ENCODE measurements at places on chromosomes 5 and 9.
A peak's percentile ranks its signal among the peaks of the same experiment; 100 is the strongest.

DNA sequence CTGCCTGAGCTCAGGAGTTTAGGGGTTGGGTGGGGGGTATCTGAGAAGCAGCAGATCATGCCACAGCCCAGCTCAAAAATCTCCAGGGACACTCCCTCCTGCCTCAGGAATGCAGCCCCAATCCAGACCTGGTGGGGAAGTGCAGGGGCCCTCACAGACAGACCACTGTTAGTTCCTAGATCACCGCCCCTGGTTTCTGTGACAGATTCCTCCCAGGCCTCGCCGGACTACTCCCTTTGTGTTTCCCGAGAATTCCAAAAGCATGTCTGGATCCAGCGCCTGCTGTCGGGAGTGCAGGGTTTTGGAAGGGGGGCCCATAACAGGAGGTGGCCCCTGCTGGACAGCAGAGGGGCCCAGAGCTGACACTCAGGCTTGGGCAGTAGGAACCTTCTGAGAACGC lies 74.5 kb downstream of the CTSL start:
- DNase-seq = no peak

- no peak for DNase-seq
Observed at GRCh38 chr9:93204470-93205043, 20.6 kb downstream of the WNK2 start.

DNA sequence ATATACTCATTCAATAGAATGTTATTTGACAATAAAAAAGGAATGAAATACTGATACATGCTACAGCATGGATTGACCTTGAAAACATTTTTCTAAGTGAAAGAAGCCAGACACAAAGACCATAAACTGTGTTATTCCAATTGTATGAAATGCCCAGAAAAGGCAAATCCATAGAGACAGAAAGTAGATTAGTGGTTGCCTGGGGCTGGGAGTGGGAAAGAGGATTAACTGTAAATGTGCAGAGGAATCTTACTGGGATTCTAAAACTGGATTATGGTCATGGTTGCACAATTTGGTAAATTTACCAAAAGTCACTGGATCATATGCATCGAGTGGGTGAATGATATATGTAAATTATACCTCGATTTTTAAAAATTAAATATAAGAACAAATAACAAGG lies 88.1 kb downstream of the GLIS3 start:
- no peak for DNase-seq

GRCh38 chr5:139205124-139205523 lies 7.0 kb upstream of the SIL1 start:
- DNase-seq = no peak

DNA sequence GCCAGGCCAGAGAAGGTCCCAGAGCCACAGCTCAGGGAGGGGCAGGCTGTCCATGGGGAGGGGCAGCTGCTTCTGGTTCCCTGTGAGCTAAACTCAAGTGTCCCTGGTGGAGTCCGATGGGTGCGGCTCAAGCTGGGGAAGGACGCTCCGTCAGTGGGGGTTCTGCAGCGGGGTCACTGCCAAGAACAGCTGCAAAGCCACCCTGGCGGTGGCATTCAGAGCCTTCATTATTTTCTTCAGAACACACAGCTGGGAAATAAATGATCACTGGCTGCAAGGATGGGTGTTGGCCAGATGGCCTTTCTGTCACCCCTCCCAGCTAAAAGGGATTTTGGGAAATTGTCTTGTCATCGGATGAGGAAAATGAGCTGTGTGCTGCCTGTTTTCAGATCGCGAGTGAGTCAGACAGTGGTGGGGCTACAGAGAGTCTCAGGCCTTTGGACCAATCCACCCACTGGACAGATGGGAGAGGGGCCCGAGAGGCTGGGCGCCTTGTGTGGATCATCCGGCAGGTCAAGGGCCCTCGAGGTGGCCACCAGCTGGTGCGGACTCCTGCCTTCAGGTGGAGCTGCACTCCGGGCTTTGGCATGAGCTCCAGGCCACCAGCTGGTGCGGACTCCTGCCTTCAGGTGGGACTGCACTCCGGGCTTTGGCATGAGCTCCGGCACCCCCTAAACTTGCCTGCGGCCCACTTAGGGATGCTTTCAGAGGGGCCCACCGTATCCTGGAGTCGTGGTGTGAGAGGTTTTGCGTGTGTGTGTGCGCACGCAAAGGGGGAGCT lies 17.9 kb upstream of the GFPT2 start:
- DNase-seq = peak; percentile 67
